Stimulated activated CD4-positive, alpha-beta T cell treated with anti-CD3 and anti-CD28 coated beads, Interleukin-4, amount 100 ng/mL, for 1 hour (primary cell): ENCODE measurements at places on chromosomes 11 and 22.

DNA sequence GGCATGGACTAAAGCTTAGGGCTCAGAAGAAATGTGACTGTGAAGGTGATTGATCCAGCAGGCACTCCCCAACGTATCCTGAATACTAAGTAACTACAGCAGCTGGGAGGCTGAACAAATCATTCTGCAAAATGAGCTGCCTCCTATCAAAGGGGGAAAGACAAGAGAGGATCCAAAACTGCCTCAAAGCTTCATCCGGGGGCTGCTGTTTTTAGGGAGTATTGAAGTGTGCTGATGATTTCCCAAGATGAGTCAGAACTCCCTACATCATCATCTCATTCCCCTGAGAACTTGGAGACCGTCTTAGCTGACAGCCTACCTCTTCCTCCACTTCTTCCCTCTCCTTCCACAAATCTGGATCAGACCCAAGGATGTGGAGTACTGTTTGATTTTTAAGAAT lies 108.4 kb upstream of the GRAMD1B start:
- no peak for DNase-seq

GRCh38 chr11:66489636-66490035 lies 9.4 kb downstream of the DPP3 start:
- DNase-seq, result no peak

DNA sequence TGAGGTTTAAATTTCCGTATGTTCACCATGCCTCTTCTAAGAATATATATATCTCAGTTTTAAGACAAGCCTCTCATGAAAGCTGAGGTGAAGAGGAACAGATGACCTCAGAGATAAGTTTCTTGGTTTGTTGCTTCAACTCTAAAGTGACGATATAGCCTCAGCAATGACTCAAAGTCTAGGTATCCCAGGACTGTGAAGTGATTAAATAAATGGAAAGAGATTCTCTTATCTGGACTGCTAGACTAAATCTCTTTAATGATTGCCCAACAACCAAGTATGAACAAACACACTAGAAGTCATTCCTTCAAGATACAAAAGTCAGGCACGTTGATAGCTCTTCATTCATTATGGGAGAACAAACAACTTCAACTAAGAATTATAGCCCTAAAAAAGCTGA lies 15.3 kb downstream of the CADM1 start:
- DNase-seq, result no peak

- DNase-seq, result no peak
These were observed 7.6 kb downstream of the APOBEC3G start for GRCh38 chr22:39084666-39085065.

- DNase-seq, result no peak
These were observed 61.0 kb downstream of the BMAL1 start for GRCh38 chr11:13338427-13339069.

- DNase-seq, result no peak
These were observed 626 bp downstream of the KRTAP5-7 start for GRCh38 chr11:71527576-71528210.

DNA sequence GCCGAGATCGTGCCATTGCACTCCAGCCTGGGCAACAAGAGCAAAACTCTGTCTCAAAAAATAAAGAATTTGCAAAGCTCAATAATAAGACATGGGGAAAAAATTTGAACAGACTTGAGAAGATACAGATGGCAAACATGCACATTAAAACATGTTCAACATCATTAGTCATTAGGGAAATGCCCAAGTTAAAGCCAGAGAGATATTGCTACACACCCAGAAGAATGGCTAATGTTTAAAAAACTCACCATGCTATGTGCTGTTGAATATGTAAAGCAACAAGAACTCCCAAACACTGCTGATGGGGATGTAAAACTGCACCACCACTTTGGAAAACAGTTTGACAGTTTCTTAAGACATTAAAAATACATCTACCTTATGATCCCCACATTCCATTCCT lies 12.6 kb downstream of the LRRC75B start:
- DNase-seq, result no peak

- DNase-seq, result no peak
These were observed 717.9 kb downstream of the OPCML start for GRCh38 chr11:132814410-132814809.

GRCh38 chr11:8787372-8787771 lies 104.8 kb downstream of the RPL27A start:
- DNase-seq, result no peak

DNA sequence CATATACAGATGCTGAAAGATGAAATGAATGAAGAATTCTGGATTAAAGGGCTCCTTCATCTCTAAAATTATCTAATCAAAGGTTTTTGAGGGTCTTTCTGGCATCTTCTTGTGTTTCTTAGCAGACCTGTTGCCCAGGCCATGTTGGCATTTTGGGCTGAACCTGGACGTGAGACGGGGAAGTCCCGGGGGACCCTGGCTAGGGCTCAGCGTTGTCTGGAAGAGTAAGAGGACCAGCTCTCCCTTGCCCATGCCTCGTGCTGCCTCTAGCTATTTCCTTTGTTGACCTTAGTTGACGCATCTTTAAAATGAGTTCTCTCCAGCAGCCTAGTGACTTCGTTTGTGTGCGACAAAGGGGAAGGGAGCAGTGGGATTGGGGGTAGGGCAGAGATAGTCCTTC lies 152.2 kb downstream of the ST3GAL4 start:
- no peak for DNase-seq

GRCh38 chr11:12174477-12175143 lies 64.2 kb downstream of the MICAL2 start:
- DNase-seq, result no peak

DNA sequence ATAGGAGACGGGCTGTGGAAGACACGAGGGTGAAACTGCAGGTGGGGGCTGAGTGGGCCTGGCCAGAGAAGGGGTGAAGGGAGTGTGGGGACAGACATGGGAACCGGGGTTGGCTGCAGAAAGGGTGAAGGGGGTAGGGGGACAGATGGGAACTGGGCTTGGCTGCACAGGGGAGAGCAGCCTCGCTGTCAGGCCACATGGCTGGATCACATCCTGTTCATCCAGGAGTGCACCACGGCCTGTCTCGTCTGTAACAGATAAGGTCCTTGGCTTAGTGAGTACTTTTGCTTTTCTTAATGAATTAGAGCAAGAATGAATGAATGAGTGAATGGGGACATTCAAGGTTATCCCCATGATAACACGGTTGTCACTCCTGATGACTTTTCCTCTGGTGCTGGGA lies 13.5 kb downstream of the FBLN1 start:
- no peak for DNase-seq

DNA sequence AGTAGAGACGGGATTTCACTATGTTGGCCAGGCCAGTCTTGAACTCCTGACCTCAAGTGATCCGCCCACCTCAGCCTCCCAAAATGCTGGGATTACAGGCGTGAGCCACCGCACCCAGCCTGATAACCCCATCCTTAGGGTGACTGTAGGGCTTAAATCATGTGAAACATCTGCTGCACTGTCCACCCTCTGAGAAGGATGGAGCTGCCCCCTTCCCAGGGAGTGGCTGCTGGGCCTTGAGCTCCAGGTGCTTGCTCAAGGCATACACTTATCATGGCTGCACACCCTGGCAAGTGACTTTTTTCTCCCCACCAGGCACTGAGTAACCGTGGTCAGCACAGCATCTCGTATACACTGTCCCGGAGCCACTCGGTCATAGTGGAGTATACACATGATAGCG lies 5.3 kb downstream of the PELI3 start:
- DNase-seq, result no peak

DNA sequence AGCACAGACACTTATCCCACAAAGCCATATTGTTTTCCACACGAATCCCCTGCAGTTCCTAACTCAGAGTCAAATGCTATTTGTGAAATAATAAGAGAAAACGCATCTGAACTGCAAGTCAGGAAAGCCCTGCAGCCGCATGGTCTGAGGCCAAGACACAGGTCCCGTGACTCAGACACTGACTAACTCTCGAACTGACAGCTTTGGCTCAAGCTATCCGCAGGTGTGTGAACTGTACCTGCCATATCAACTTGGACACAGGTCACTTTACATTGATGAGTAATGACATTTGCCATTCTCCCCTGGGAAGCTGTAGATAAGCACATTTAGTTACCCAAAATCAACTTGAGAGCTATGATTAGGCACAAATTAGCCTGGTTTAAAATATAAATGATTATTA lies 34.9 kb upstream of the NFRKB start:
- no peak for DNase-seq
